ENCODE measurements at places on chromosomes 4 and X.

- H3K27me3 ChIP-seq: no peaks in the 10 kb centered on the region
- H3K27ac ChIP-seq: no peak overlapping the region
- H3K4me3 ChIP-seq: no peak overlapping the region
- no peak for DNase-seq
- H3K4me1 ChIP-seq: no peaks in the 10 kb centered on the region
- no peaks in the 10 kb centered on the region for H3K36me3 ChIP-seq
Measured at GRCh38 chrX:22135994-22136684, 104.0 kb downstream of the PHEX start.

DNA sequence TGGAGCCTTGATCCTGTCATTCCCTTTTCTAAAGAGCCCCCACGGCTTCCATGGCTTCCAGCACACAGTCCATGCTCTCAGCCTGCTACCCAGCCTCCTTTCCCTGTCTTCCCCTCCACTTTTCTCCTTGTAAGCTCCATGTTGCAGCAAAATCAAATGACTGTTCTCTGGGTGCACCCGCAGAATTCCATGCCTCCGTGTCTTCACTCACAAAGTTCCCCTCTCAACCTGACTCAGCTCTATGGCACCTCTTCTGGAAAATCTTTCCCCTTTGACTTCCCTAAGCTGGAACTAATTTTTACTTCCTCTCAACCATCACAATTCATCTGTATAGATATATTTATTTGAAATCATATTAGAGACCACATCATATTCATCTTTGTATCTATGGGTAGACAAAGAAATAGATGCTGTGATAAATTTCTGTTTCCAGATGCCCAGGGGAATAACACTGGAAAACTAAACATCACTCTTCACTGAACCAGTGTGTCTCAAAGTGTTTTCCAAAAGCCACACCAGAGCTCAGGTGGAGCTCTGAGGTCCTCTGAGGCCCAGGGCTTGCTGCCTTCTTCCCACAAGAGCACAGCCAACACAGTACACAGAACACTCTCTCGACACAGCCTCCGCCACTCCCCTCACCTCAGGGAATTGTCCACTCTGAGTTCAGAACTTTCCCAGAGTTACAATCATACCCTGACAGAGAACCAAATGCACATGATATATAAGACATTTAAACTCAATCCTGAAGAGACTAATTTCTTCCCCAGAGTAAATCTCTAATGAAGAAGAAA lies 3.3 kb downstream of the SETD7 start:
- H3K27me3 ChIP-seq: no peaks in the 10 kb centered on the region
- peaks cover 39% of the 10 kb centered on the region for H3K4me1 ChIP-seq
- peak; percentile 48 for DNase-seq
- peak overlapping the region; percentile 19 for H3K27ac ChIP-seq
- no peaks in the 10 kb centered on the region for H3K36me3 ChIP-seq
- H3K4me3 ChIP-seq: no peak overlapping the region

DNA sequence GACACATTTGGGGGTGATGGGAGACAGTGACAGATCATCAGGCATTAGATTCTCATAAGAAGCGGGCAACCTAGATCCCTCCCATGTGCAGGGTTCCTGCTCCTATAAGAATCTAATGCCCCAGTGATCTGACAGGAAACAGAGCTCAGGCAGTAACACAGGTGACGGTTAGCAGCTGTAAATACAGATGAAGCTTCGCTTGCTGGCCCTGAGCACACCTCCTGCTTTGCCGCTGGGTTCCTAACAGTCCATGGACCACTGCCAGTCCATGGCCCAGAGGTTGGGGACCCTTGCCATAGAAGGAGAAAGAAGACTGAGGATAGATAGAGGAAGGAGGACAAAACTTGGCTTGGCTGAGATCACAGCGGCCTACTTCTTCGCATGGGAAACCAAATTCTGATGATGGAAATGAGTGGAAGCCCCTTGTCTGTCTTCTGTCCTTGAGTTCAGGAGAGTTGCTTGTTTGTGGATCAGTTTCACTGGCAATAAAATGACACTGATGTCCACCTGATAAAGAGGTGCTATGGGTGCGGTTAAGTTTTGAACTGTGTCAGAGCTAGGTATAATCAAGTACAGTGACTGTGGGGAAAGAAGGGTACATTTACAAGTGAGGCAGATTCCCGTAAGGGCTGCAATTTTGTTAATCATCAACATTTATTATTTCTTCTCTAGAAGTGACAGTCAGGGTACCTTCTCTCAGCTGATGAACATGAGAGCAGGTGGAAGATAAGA lies 1.7 kb upstream of the TIFA start:
- no peaks in the 10 kb centered on the region for H3K27me3 ChIP-seq
- no peak overlapping the region for H3K4me3 ChIP-seq
- peaks cover 18% of the 10 kb centered on the region for H3K4me1 ChIP-seq
- no peak overlapping the region for H3K27ac ChIP-seq

- no peak for DNase-seq
- H3K36me3 ChIP-seq: no peaks in the 10 kb centered on the region
- H3K27ac ChIP-seq: peak overlapping the region; percentile 84
- H3K4me1 ChIP-seq: no peaks in the 10 kb centered on the region
Measured at GRCh38 chrX:80807606-80807991, 2.1 kb downstream of the BRWD3 start.

- DNase-seq: no peak
- no peaks in the 10 kb centered on the region for H3K36me3 ChIP-seq
- H3K27me3 ChIP-seq: no peaks in the 10 kb centered on the region
- no peak overlapping the region for H3K4me3 ChIP-seq
- H3K4me1 ChIP-seq: no peaks in the 10 kb centered on the region
- H3K27ac ChIP-seq: no peak overlapping the region
Measured at GRCh38 chr4:166635367-166635766, 598.9 kb downstream of the SPOCK3 start.

- H3K36me3 ChIP-seq: no peaks in the 10 kb centered on the region
- no peaks in the 10 kb centered on the region for H3K27me3 ChIP-seq
- H3K27ac ChIP-seq: peak overlapping the region; percentile 54
- H3K4me1 ChIP-seq: peaks cover 53% of the 10 kb centered on the region
- DNase-seq: no peak
Measured at GRCh38 chr4:87073199-87074120, 138.6 kb downstream of the AFF1 start.

GRCh38 chr4:83552924-83553323 lies 17.0 kb downstream of the GPAT3 start:
- DNase-seq: no peak
- H3K4me3 ChIP-seq: no peak overlapping the region
- H3K36me3 ChIP-seq: no peaks in the 10 kb centered on the region

Data from upper lobe of left lung (tissue), 6 donors.